ENCODE measurements at places on chromosomes 1 and 21.

DNA sequence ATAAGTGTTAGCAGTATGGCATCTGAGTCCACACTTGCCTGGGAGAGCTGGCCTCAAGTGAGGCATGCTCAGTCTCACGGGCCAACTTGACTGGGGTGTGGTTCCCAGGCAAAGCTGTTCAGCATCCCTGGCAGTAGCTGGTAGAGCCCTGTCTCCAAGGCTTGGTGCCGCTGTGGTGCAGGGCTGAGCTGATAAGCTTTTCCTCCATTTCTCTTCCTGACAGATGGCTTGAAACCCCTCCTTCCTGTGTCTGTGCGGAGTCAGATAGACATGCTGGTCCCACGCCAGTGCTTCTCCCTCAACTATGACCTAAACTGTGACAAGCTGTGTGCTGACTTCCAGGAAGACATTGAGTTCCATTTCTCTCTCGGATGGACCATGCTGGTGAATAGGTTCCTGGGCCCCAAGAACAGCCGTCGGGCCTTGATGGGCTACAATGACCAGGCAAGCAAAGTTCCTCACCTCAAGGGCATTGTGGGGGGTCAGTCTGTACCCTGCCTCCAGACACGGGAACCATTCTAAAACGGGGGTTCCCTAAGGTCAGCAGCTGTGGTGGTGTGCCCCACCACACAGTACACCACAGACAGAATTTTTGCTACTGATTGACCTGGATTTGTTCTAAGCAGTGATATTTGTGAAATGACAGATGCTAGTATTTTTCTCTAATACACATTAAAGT is 13.7 kb upstream of the MIIP start:
- DNase-seq, result no peak

- no peak for DNase-seq
These were observed 4.8 kb upstream of the PTCH2 start for GRCh38 chr1:44847845-44848244.

GRCh38 chr1:93179886-93180722 is at the start of gene TMED5:
TSS of gene TMED5 (minus strand) at chr1:93180413. CDS start at chr1:93180242, 171 bp downstream.
- DNase-seq, result peak; percentile 97

DNA sequence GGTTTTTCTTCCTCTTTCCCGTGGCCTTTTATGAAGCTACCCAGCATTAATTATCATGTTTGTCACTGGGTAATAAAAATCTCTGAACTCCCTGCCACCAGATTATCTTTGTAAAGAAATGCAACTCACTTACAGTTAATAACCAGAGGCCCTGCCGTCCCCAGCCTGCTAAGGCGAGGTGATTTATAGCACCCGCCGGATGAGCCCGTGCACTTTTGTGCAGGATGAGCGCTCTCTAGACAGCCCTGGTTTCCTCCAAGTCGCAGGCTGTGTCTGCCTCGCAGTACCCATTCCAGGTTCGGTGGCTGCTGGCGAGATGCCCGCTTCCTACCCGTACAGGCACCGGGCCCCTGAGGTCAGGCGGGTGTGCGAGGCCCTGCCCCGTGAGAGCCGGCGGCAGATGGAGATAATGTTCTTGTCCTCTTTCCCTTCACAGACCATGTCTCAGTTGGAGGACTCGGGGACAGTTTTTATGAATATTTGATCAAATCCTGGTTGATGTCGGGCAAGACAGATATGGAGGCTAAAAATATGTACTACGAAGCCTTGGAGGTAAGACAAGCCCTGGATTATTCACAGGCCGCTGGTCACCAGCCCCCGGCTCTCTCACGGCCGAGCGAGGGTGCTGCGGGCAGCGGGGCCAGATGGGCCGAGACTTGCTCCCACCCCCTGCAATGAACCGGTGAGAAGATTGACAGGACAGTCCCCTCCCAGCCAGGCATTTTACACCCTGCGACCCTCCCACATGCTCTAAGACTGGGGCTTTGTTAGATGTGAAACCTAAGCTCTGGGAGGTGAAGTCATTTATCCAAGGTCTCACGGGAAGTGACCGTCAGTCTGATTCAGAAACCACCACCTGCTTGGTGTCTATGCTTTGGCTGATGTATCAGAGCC is 28.5 kb upstream of the SELENON start:
- peak; percentile 22 for DNase-seq

DNA sequence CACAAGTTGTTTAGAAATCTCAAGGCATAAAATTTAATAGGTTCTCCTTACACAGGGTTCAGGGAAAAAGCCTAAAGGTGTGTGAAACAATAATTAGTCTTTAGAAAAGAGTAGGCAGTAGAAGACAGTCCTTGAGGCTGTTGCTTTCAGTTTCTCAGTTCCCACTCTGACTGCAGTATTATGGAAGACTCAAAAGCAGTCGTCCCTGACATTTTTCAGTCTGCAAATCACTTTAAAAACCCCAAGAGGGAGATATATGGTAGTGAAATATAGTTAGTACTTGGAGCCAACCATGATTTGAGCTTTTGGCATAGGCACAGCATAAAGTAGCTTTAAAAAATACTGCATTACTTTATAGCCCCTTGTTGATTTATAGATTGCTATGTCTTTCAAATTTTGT is 299.7 kb downstream of the OLFM3 start:
- DNase-seq, result no peak

DNA sequence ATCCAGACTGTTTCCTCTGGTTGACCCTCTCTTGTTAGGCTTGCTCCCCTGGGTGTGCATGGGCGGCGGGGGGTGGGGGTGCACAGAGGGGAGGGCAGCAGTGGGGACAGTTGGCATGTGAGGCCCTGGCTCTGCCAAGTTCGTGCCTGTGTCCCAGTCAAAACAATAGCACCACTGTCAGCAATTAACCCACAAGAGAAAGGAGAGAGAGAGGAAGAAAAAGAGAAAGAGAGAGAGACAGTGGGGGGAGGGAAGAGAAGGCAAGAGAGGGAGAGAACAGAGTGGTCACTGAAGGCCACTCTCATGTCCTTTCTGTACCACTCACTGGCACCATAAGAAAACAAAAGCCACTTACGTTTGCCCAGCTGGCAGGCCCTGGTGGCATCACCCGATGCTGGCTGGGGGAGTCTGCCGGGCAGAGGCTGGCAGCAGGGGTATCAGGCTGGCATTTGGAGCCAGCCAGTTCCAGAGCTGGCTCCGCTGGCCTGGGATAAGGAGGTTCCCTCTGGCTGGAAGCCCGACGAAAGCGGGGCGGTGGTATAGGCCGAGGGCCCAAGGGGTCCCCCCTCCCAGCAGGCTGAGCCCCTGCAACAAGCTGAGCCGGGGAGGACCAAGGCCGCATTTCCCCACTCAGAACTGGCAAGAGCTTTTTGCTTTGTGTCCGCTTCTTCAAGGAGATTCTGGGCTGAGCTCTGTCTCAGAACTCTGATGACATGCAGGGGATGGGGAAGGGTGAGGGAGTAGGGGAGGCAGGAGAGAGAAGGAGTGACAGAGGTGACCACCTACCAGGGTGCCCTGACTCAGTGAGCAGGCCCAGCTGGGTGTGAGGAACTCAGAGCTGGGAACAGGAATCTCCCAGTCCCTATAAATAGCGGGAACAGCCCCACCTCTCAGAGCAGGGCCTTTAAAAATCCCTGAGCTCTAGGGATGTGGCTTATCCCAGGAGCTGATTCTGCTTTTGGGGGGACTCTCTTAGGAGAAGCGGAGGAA is 27.9 kb downstream of the PIK3C2B start:
- no peak for DNase-seq

GRCh38 chr1:207034208-207034607 is 1.7 kb upstream of the C1orf116 start:
- no peak for DNase-seq

DNA sequence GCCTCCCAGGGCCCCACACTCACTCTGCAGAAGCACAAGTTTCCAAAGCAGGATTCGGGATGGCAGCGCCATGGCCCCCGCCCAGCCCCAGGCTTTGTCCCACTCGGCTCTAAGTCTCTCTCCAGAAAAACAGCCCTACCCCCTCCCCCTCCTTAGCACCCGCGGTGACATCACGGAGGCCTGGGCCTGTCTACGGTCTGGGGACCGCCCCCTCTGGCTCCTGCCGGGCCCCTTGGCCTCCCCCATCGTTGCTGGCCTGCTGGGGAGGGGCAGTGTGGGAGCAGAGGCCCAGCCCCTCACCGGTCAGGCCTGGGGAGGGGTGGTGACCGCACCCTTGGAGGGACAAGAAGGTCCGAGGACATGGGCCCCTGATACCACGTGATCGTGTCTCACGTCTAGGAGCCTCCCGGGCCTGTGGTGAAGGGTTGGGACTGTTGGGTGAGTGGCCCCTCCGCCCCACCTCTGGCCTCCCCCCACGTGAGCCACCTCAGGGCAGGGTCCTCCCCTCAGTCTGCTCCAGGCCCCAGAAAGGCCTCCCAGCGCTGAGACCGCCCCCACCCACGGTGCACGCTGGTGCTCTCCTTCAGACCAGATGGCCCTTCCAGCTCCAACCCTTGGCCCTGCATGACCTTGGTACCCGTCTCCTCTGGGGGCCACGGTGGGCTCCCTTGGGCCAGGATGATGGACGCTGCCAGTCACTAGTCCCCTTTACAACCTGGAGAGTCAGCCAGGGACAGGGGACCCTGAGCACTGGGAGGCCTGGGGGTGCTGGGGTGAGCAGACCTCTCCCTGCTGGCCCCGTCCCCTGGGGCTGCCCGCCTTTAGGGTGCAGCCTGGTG is at the start of gene MXRA8:
Gene MXRA8 (minus strand): TSS at position 123 of the 839 bp plus-strand sequence. CDS start 51 bp downstream, at position 72.
- DNase-seq, result no peak

DNA sequence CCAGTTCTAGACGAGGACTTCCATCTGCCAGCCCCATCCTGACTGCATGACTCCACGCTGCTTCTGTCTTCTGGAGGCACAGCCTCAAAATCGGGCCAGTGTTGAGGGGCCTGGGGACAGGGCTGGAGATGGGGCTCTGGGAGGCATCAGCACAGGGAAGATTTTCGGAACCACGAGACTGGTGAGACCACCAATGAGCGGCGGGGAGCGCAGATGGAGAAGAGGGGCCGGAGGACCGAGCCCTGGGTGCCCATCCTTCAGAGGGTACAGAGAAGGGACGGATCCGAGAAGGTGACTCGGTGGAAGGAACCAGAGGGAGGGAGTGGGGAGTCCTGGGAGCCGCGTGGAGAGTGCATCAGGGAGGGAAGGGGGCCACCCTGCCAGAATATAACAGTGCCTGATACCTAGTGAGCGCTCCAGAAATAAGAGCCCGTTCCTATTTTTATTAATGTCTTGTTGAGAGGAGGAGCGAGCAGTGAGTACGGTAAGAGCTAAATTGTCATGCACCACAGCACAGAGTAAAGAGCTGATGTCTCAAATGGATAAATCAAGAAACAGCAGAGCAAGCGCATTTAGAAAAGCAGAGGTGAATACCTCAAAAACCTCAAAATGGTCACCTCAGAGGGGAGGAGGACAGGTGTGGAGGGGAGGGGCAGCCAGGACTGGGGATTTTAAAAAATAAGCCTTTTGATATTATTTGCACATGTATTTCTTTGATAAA is 26.2 kb upstream of the KIF26B start:
- DNase-seq, result no peak

DNA sequence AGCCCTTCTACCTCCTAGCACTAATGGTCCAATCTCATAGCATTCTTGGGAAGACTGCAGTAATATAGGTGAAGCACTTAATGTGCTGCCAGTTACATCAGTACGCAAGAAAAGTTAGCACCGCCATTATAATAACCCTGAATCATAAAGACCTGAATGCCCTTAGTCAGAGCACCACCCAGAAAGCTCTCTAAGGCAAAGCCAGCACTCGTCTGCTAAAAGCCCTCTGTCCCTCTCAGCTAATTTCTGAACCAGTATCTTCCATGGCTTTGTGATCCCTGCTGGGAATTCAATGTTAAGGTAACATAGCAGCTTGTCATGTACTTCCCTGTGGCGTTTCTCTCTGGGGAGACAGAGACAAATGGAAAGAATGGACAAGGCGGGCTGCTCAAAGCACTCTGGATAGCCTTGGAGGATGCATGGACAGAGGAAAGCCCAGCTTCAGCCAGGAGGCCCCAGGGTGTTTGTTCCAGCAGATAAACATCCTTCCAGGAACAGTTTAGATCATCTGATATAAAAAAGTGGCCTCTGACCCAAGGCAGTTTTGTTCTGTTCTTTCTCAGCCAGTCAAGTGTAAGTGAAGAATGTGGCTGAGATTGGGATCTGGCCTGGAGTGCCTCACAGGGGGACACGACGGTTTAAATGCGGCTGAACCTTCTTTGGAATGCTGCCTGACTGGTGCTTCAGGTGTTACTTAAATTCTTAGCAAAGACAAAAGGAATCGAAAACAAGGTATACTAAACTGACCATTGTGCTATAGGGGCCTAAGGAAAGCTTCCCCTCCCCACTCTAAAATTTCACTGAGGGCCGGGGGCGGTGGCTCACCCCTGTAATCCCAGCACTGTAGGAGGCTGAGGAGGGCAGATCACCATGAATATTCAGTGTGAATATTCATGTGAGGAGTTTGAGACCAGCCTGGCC is 58.1 kb upstream of the VTCN1 start:
- DNase-seq, result no peak

DNA sequence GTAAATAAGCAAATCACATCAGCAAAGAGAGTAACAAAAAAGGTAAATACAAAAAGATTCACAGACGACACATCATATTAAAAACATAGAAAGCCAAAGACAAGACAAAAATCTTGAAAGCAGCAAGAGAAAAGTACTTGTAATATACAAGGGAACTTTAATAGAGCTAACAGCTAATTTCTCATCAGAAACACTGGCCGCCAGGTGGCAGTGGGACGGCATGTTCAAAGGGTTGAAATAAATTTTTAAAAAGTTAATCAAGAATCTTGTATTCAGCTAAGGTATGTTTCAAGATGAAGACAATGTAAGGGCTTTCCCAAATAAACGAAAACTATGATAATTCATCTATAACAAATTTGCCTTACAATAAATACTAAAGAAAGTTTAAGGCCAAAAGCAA is 358.1 kb downstream of the LRRIQ3 start:
- DNase-seq, result no peak

DNA sequence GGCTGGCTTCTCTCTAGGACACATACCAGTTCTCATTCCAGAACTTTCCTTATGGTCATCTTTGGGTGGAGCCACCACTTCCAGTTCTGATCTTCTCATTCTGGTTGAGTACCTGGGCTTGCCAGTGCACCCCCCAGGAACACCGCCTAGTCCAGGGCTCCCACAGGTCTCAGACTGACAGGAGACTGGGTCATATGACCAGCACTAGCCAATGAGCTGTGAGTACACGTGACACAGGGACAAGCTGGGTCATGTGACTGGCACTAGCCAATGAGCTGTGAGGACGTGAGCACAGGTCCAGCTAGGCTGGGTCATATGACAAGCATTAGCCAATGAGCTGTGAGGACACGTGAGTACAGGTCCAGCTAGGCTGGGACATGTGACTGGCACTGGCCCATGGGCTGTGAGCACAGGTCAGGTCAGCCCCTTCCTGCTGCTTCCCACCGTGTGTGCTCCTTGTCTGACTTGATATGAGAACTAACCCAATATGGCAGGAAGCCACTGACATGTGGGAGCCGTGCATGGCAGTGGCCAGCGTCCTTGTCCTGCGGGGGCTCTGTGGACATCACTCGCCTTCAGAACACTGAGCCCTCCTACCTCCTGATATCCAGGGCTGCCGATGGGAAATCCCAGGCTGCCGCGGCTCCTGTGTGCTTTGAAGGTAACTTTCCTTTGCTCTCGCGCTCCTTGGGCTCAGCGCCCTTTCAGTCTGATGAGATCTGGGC is 22.7 kb downstream of the KRTAP10-1 start:
- DNase-seq, result peak; percentile 33

DNA sequence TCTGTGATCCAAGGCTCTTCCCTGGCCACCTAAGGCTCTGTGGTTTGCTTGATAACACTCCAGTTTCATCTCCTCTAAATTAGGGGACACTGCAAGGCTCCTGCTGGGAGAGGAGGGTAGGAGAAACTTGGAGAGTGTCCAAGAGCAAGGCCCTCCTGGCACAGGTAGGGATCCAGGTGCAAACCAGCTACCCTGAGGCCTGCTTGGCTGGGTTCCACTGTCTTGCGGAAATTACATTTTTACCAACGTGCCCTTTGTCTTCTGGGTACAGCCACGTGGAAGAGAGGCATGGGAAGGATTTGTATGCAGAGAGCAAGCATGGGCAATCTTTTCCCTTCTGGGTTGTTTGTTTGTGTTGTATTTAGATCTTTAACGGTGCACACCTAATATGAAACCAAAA is 132.5 kb downstream of the PRDM2 start:
- DNase-seq, result no peak
